ENCODE measurements at places on chromosomes 5 and 9.

DNA sequence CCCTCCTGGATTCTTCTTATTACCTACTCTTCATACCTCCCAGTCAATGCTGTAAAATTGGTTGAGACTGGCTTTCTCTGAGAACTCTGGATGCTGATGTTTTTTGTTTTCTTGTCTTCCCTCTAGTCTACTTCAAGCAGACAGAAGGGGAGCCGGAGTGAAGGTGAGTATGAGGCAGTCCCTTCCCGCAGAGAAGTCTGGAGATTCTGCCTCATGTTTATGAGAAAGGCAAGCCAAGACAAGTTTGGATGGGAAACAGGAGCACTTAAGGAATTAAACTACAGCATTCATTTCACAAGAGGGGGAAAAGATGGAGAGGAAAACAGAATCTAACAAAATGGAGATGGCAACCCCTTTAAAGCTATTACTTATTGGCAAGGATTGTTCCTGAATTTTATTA is 246.1 kb downstream of the TRIM32 start:
- H3K4me3 ChIP-seq: no peak overlapping the region
- no peak for DNase-seq
- no peak overlapping the region for H3K27ac ChIP-seq
- H3K4me1 ChIP-seq: peaks cover 11% of the 10 kb centered on the region

DNA sequence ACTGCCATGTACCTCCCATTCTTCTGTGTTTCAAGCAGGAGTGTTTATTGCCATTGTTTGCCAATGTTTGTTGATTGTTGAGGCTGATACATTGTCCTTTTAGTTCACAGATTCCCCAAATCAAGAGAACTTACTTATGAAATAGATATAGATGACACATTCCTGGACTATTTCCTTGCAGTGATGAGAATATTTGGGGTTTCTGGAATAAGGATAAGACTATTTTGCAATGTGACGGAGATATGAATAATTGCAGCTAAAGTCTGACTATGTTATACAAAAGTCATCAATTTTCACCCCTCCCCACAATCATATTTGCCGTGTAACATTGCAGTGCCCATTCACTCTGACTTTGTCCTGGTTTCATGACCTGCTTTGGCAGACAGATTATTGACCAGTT is 460.8 kb downstream of the CDH10 start:
- H3K4me3 ChIP-seq: no peak overlapping the region
- no peaks in the 10 kb centered on the region for H3K36me3 ChIP-seq
- no peak for DNase-seq
- H3K27ac ChIP-seq: no peak overlapping the region

DNA sequence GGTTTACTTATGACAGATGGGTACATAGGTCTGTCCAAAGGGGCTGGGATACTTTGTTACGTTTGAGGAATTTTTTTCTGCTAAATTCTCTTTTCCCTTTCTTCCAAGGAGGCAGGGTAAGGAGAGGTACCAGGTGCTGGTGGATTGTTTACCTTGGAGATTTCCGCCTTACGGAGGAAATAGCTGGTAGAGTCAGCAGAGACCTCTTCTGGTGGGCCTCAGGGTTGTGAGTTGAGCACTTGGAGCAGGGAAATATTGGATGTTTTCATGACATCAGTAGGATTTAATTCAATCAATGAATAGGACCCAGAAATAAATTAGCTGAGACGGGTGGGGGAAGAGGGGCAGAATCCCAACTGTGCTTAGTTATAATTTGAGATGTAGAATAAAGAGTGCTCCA is 60.0 kb upstream of the TAF11L2 start:
- no peaks in the 10 kb centered on the region for H3K4me1 ChIP-seq
- peak; percentile 44 for DNase-seq
- no peak overlapping the region for H3K4me3 ChIP-seq
- no peaks in the 10 kb centered on the region for H3K36me3 ChIP-seq
- H3K27me3 ChIP-seq: no peaks in the 10 kb centered on the region

DNA sequence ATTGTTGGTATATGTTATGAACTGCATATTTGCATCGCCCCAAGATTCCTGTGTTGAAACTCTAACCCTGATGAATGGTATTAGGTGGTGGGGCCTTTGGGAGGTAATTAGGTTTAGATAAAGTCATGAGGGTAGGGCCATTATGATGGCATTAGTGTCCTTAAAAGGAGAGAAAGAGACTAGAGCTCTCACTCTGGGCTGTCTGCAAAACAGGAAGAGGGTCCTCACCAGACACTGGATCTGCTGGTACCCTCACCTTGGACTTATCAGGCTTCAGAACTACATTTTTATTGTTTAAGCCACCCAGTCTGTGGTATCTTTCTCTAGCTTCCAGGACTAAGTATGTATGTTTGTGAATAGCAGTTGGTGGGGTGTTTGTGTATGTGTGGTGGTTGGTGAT is 68.9 kb downstream of the MACIR start:
- no peaks in the 10 kb centered on the region for H3K27me3 ChIP-seq
- DNase-seq: no peak
- no peaks in the 10 kb centered on the region for H3K36me3 ChIP-seq
- H3K27ac ChIP-seq: no peak overlapping the region

- no peaks in the 10 kb centered on the region for H3K36me3 ChIP-seq
- H3K27me3 ChIP-seq: no peaks in the 10 kb centered on the region
- H3K4me3 ChIP-seq: no peak overlapping the region
- no peak overlapping the region for H3K27ac ChIP-seq
Observed at GRCh38 chr5:112532654-112533360, 113.7 kb upstream of the EPB41L4A start.

- no peaks in the 10 kb centered on the region for H3K36me3 ChIP-seq
- peaks cover 12% of the 10 kb centered on the region for H3K27me3 ChIP-seq
- no peak overlapping the region for H3K4me3 ChIP-seq
- H3K27ac ChIP-seq: no peak overlapping the region
- DNase-seq: no peak
- H3K4me1 ChIP-seq: no peaks in the 10 kb centered on the region
Observed at GRCh38 chr9:120692901-120693699, 21.2 kb downstream of the MEGF9 start.

GRCh38 chr5:9601055-9601739 is 29.0 kb downstream of the TAS2R1 start:
- H3K27ac ChIP-seq: peak overlapping the region; percentile 15
- H3K36me3 ChIP-seq: no peaks in the 10 kb centered on the region
- no peaks in the 10 kb centered on the region for H3K27me3 ChIP-seq
- H3K4me1 ChIP-seq: peaks cover 15% of the 10 kb centered on the region
- no peak overlapping the region for H3K4me3 ChIP-seq

- no peak overlapping the region for H3K27ac ChIP-seq
- no peaks in the 10 kb centered on the region for H3K36me3 ChIP-seq
- no peak for DNase-seq
- no peak overlapping the region for H3K4me3 ChIP-seq
- peaks cover 3% of the 10 kb centered on the region for H3K4me1 ChIP-seq
Observed at GRCh38 chr9:88441301-88442007, 53.2 kb downstream of the SPIN1 start.

DNA sequence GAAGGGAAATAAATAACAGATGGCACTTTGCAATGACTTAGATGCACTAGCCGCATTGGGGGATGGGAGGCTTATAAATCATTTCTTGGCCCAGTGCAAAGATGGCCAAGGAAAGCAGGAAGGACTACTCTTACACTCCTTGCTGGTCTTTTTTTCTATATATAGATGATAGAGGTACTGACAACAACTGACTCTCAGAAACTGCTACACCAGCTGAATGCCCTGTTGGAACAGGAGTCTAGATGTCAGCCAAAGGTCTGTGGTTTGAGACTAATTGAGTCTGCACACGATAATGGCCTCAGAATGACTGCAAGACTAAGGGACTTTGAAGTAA is 1.7 kb downstream of the CCNG1 start:
- H3K27me3 ChIP-seq: no peaks in the 10 kb centered on the region
- H3K36me3 ChIP-seq: no peaks in the 10 kb centered on the region
- peaks cover 3% of the 10 kb centered on the region for H3K4me1 ChIP-seq

GRCh38 chr9:5840788-5841187 is 7.9 kb upstream of the ERMP1 start:
- no peak overlapping the region for H3K4me3 ChIP-seq
- no peaks in the 10 kb centered on the region for H3K27me3 ChIP-seq
- no peak overlapping the region for H3K27ac ChIP-seq
- no peaks in the 10 kb centered on the region for H3K36me3 ChIP-seq
- DNase-seq: no peak

DNA sequence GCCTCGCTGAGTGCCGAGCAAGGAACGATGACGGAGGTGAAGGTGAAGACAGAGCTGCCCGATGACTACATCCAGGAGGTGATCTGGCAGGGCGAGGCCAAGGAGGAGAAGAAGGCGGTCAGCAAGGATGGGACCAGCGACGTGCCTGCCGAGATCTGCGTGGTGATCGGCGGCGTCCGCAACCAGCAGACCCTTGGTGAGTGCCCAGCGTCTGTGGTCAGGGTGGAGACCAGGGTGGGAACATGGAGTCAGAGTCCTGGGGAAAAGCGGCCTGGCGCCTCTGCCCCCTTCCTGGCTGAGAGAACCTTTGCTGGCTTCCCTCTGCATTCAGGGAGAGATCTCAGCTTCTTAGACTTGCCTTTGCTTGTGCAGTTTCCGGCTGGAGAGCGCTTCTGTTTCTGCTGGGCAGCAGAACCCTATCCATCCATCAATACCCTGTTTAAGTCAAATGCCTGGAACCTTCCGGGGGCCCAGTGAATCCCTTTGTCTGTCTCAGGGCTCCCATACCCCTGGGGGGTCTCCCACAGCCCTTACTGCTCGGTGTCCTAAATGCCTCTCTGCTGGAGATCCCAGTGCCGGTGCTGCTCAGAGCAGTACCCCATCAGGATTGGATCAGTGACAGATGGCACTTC is 89.6 kb downstream of the AMBP start:
- H3K27me3 ChIP-seq: no peaks in the 10 kb centered on the region
- H3K4me1 ChIP-seq: no peaks in the 10 kb centered on the region

DNA sequence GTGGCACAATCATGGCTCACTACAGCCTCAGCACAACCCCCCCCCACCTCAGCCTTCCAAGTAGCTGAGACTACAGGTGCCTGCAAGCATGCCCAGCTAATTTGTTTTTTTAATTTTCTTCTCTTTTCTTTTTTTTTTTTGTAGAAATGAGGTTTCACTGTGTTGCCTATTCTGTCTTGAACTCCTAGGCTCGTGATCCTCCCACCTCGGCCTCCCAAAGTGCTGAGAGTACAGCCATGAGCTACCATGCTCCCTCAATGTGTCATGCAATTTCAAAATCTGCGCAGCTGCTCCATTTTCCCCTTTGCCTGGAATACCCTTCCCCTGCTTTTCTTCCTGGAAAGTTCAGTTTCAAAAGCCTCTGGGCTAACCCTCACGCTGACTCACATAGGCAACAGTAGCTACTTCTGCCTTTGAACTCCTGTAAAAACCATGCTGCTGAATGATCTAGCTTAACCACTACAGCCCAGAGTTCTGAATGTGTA is 71.0 kb upstream of the IL7R start:
- no peak overlapping the region for H3K27ac ChIP-seq
- H3K27me3 ChIP-seq: no peaks in the 10 kb centered on the region

DNA sequence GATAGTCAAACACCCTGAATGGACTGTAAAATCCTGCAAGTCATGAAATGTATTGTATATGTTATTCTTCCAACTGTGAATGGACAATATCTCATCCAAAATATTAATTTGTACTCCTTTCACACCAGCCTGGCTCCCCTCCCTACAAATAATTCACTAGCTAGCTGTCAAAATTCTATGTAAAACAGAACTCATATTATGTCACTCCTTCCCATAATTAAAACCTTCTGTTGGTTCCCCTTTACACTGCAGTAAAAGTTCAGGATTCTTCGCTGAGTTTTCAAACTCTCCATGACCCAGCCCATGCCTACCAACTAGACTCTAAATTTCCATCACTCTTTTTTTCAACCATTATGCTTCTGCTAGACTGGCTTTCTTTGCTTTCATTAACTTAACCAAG is 857.1 kb downstream of the TAF11L14 start:
- H3K27ac ChIP-seq: no peak overlapping the region
- no peak for DNase-seq
- no peak overlapping the region for H3K4me3 ChIP-seq

GRCh38 chr5:141560725-141561483 is 57.9 kb downstream of the DIAPH1 start:
- H3K27me3 ChIP-seq: no peaks in the 10 kb centered on the region
- no peaks in the 10 kb centered on the region for H3K4me1 ChIP-seq
- DNase-seq: peak; percentile 99

DNA sequence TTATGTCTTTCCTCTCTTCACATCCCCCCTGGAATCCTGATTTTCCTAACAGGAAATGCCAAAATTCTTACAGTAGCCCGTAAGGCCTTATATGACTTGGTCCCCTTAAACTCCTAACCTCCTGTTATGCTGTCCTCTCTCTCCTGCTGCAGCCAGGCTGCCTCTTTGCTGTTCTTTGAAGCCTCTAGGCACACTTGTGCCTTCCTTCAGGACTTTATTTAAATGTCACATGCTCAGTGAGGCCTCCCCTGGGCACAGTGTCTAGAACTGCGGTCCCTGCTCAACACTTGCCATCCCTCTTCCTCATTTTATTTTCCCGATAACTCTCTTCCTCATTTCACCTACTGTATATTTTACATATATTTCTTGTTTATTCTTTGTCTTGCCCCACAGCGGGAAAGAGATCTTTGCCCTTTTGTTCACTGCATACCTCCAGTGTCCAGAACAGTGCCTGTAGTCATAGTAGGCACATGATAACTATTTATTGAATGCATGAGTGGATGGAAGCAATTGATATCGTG is 5.5 kb upstream of the SHB start:
- no peak for DNase-seq
- peaks cover 16% of the 10 kb centered on the region for H3K4me1 ChIP-seq
- no peak overlapping the region for H3K4me3 ChIP-seq
- no peak overlapping the region for H3K27ac ChIP-seq
- no peaks in the 10 kb centered on the region for H3K27me3 ChIP-seq
- H3K36me3 ChIP-seq: no peaks in the 10 kb centered on the region

DNA sequence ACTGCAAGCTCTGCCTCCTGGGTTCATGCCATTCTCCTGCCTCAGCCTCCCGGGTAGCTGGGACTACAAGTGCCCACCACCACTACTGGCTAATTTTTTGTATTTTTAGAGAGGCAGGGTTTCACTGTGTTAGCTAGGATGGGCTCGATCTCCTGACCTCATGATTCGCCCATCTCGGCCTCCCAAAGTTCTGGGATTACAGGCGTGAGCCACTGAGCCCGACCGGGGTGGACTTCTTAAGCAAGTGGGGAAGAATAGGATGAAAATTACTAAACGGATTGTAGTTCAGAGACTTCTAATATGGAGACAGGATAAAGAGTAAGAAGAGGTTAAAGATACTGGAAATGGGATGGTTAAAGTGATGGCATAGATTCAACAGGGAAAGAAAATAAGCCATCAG is 132.3 kb upstream of the IRX2 start:
- no peaks in the 10 kb centered on the region for H3K4me1 ChIP-seq
- H3K27me3 ChIP-seq: no peaks in the 10 kb centered on the region
- DNase-seq: no peak
- no peak overlapping the region for H3K4me3 ChIP-seq
- no peaks in the 10 kb centered on the region for H3K36me3 ChIP-seq
- no peak overlapping the region for H3K27ac ChIP-seq

- no peak for DNase-seq
- H3K36me3 ChIP-seq: no peaks in the 10 kb centered on the region
- H3K27ac ChIP-seq: no peak overlapping the region
- no peaks in the 10 kb centered on the region for H3K4me1 ChIP-seq
- no peak overlapping the region for H3K4me3 ChIP-seq
Observed at GRCh38 chr9:87720173-87720572, 5.7 kb upstream of the CTSL start.
